OCI-LY7 (cell line): ENCODE measurements at places on chromosomes 2 and 18.

DNA sequence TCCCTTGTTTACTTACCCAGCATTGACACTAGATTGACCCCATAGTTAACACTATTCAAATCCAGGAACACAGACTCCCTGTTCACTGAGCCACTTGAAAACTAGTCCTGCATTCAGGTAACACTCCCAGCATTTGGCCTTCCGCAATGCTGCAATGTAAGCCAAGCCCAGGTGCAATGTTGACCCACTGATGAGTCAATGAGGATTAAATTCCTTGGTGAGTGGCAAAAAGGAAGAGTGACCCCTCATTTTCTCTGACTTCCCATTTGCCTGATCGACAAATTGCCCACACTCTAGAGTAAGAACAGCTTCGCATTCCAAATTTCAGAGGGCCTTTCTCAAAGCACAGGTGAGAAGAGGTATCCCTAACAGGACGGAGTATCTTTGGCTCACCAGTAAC, 251.9 kb downstream of the FBXO15 start:
- DNase-seq: no peak

DNA sequence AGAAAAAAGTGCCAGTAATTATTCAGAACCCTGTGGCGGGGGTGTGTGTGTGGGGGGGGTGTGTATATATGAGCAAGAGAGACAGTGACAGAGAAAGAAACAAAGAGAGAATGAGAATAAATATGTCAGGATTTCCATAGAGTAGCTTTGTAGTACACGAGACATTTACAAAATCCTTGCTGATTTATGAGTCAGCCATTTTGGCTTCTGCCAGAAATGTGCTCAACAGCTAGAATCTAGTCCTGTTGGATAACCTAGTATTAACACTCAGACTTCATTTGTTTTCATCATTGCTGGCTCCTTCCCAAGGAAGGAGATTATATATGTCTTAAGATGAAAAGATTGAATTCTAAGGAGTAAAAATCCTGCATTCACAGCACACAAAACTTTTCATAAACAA, 140.5 kb upstream of the HNRNPA3 start:
- no peak for DNase-seq

DNA sequence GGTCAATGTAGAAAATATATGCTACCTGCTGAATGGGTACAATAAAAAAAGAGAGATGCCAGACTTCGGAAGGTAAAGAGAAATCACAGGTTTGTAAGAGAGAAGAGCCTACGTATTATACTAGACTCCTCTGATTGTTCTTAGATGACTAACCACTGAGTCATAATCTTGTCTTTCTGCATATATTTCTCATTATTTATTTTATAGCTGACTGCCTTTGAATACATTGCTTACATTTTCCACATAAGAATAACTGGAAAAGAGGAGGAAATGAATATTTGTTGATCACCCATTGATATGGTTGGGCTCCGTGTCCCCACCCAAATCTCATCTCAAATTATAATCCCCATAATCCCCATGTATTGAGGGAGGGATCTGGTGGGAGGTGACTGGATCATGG, 90.3 kb upstream of the RAB27B start:
- DNase-seq: no peak

GRCh38 chr2:19102696-19103423, 255.6 kb downstream of the OSR1 start:
- no peak for DNase-seq

DNA sequence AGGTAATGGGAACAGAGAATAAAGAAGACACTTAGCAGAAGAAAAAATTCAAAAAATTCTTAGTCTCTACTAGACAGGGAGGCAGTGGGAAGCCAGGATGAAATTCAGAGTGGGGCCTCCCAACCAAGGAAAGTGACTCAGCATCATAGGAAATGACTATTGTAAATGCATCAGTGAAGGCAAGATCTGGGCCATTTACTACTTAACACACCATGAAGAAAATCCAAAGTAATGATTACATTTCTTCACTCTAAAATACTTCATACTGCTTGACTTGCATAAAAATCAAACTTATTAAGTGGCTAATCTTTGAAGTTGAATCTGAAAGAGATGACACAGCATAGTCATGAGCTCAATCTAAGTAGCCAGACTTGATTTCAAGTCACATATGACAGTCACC, 405.8 kb upstream of the SLC39A10 start:
- DNase-seq: no peak

GRCh38 chr2:158464426-158465281, 7.9 kb downstream of the PKP4 start:
- peak; percentile 40 for DNase-seq

DNA sequence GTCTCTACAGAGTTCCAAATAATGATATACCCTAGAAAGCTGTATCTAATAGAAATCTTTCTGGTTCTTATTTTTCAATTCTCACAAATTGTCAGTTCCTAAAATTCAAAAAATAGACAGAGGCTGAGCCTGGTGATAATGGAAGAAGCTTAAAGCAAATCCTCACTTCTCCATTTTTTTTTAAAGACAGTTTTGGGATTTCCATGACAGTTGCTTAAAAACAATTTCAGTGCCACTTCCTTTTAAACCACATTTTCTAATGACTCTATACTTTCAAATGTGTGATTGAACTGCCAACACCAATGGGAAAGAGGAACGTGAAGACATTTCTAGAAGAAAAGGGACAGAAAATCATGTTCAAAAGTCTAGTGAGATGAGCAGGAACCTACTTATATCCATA, 4.0 kb downstream of the GKN2 start:
- DNase-seq: no peak

GRCh38 chr2:127398239-127398590, 10.4 kb upstream of the MAP3K2 start:
- no peak for DNase-seq

DNA sequence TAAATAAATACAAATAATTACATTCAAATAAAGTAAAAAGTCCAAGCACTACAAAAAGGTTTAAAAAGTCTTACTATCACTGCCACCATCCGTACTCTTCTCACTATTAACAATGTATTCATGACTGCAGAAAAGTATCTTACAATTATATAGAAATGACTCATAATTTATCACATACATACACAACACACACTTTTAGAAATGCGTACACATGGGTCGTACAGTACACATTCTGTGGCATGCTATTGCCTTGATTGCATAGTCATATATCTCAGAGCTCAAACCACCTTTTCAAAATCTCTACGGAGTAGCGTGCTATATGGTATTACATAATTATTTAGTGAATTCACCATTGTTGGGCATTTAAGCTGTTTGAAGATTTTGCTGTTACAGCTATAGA, 41.6 kb upstream of the ANXA4 start:
- DNase-seq: no peak

- no peak for DNase-seq
Measured at GRCh38 chr2:157216286-157216965, 41.1 kb upstream of the GALNT5 start.

GRCh38 chr2:46493241-46493970, 14.0 kb downstream of the TMEM247 start:
- DNase-seq: no peak

- peak; percentile 88 for DNase-seq
Measured at GRCh38 chr2:42566837-42567321, 1.6 kb upstream of the MTA3 start.

DNA sequence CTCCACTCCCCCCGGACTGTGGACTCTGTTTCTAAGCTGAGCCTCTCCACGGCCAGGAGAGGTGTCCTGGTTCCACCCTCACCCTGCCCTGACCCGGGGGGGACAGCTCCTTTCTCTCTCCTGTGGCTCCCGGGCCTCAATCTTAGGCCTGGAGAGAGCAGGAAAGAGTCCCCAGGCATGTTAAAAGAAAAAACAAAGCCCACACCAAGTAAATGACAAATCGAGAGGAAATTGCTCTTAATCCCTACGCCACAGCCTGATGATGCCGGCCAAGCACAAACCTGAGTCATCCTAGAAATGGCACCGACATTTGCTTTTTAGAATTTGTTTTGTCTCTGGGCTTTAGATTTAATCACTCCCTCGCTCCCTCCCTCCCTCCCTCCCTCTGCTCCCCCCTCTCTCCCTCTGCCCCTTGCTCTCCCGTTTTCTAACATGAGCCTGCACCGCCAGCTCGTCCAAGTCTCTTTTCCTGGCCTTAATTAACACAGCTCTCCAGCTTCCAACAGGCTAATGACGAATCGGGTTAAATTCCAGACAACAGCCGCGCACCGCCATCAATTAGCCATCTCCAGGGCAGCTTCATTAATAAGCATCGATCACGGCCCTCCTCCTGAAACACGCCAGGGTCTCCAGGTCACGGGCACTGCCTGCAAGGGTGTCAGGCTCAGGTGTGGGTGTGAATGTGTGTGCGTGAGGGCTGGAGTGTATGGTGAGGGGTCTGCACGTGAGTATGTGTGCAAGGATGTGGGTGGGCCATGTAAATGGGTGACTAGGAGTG, 230.8 kb downstream of the CELF4 start:
- DNase-seq: no peak

- DNase-seq: no peak
Measured at GRCh38 chr2:44850016-44850415, 91.5 kb upstream of the SIX3 start.

DNA sequence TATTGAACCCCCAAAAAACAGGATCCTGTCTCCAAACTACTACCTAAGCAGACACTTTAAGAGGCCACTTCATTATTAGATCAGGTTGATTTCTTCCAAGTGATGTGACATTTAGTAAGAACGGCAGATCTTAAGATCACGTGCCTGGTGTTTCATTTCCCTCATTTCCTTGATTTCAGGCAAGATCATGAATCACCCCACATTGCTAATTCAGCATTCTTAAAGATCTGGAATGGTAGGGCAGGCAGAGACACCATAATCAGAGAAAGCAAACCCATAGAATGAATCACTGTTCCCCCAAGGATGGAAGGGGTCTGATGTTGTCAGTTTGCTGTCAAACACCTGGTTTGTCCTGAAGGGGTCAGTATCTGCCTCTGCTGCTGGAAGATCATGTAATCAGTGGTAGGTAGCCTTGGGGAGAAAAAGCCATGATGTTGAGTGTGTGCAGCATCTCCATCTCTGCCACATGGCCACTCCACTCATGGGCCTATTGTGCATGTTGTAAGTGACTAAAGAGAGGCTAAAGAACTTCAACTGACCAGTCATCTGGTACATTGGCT, 133.9 kb downstream of the ARHGAP15 start:
- DNase-seq: no peak

DNA sequence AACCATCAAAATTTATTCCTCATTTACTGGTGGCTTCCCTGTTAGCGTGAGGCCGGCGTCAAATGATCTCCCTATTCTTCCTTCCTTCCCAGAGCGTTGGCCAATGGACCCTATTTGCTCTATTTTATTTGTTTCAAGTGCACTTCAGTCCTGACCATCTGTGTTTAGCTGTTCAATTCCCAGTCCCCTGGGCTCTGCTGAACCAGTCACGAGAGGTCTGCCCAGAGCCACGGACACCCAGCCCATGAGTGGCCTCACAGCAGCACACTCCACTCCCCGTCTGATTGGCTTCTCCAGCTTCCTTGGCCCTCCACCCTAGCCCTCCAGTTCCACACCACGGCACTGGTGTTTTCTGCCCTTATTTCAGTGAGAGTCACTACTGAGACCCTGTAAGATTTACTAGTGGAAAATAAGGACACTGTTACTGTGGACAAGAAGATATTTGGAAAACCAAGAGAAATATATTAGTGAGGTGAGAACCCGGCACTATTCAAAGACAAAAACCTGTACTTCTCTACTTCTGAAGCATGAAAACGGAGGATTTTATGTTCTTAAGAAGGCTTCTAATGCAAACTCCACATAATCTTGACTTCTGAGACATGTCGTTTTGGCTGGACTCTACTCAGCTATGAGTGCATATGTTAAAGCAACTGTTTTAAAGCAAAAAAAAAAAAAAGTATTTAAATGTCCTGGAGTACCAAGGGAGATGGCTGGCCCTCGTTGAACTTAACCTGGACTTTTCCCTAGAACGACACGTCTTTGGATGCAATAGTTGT, 86.6 kb downstream of the COL6A3 start:
- DNase-seq: no peak

DNA sequence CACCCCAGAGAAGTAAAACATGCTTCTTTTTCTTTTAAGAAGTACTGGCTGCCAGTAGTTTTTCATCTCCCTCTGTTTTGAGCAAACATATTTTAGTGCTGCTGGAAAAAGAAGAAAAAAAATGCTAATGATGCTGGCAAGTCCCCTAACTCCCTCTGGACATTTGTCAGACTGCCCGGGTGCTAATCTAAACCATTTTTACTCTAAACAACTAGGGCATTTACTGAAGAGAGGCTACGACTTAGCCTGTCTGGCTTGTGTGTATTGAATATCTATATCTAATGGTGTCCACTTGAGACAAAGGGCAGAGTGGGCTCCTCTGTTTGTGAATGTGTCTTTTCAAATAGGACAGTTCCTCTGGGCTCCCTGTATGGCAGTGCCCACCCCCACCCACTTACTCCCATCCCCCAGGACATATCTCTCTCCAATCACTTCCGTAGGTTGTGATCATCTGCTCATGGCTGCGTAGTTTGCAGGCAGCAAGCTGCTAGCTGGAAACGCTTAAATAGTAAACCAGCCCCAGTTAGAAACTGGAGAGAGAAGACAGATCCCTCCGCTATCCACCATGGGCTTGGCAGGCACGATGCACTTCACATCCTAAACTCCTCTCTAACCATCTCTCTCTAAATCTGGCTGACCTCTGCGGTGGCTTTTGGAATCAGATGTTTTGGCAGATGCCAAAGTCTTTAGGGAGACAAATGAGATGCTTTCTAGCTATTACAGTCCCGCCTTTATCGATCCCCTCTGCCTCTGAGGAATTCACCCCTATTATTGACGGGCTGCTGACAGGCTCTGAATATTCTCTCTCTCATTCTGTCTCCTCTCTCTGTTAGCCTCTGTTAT, 58.3 kb downstream of the DOCK10 start:
- DNase-seq: no peak

DNA sequence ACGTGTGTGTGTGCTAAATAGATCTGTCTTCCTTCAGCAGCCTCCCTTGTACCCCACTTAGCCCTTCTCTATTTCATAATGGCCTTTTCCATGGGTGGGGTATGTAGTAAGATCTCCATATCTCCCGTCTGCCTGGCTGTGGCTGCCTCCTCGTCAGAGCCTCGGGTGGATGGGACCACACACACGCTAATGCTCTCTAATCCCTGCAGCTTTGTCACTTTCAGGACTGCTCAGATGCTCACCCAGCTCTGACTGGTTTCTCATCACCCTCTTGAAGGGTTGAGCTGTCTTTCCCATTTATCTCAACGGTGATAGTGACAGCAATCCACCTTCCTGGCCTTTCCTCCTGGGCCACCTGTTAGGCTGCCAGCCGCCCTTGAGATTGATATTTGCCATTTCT, 95.3 kb downstream of the DCC start:
- no peak for DNase-seq

- no peak for DNase-seq
Measured at GRCh38 chr2:120108749-120109148, 95.9 kb downstream of the EPB41L5 start.
